ENCODE measurements at places on chromosomes 5 and 9. TPM values are rescaled to one million over a fixed set of nuclear protein-coding genes. Genes with fewer than 3 reads are reported as not detected.

The SH3TC2 gene
- not detected for total RNA-seq

The RGS7BP gene
- total RNA-seq: not detected

GRCh38 chr9:84324811-84325210 is 15.7 kb downstream of the SLC28A3 start:
- H3K36me3 ChIP-seq: no peaks in the 10 kb centered on the region
- no peak overlapping the region for H3K4me3 ChIP-seq
- DNase-seq: no peak
- H3K27ac ChIP-seq: no peak overlapping the region

GRCh38 chr9:3008091-3008490 is 164.2 kb upstream of the PUM3 start:
- no peak for DNase-seq
- H3K27me3 ChIP-seq: no peaks in the 10 kb centered on the region
- no peaks in the 10 kb centered on the region for H3K4me1 ChIP-seq
- no peaks in the 10 kb centered on the region for H3K36me3 ChIP-seq

GRCh38 chr5:102891175-102891574 is 136.1 kb downstream of the PAM start:
- no peak overlapping the region for H3K4me3 ChIP-seq
- no peaks in the 10 kb centered on the region for H3K27me3 ChIP-seq
- no peak for DNase-seq
- H3K36me3 ChIP-seq: no peaks in the 10 kb centered on the region
- H3K27ac ChIP-seq: no peak overlapping the region
- H3K4me1 ChIP-seq: no peaks in the 10 kb centered on the region

GRCh38 chr9:117491491-117491890 is 76.6 kb upstream of the ASTN2 start:
- H3K27ac ChIP-seq: no peak overlapping the region
- H3K27me3 ChIP-seq: no peaks in the 10 kb centered on the region
- H3K36me3 ChIP-seq: no peaks in the 10 kb centered on the region
- no peak for DNase-seq
- H3K4me3 ChIP-seq: no peak overlapping the region

DNA sequence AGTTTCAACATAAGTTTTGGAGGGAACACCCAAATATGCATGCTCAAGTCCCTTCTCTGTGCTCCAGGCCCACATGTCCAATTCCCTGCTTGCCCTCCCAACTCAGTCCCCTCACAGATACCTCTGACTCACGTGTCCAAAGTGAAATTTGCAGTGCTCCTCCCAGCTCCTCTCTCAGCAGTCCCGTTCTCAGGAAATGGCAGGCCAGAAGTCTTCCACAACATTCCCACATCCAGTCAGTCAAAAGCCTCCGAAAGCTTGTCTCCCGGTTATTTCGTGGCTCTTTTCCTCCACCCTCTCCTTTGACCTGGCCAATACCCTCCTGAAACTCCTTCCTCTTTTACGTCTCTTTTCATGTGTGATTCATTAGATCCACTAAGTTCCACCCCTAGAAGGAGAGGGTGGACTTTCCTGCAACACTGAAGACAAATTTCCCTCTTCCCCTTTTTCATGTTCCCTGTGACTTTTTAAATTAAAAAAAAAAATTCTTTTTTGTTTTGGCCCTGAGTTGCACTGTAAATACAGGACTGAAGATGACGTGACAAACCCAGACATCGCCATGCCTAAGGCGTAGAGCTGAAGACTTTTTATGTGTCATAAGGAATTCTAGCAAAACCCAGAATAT is 12.8 kb upstream of the MGAT1 start:
- no peaks in the 10 kb centered on the region for H3K36me3 ChIP-seq
- no peaks in the 10 kb centered on the region for H3K27me3 ChIP-seq
- peaks cover 39% of the 10 kb centered on the region for H3K4me1 ChIP-seq

GRCh38 chr9:7340451-7340850 is 459.1 kb downstream of the DMAC1 start:
- H3K36me3 ChIP-seq: no peaks in the 10 kb centered on the region
- DNase-seq: no peak
- no peak overlapping the region for H3K27ac ChIP-seq
- no peaks in the 10 kb centered on the region for H3K4me1 ChIP-seq
- no peak overlapping the region for H3K4me3 ChIP-seq
- H3K27me3 ChIP-seq: no peaks in the 10 kb centered on the region

DNA sequence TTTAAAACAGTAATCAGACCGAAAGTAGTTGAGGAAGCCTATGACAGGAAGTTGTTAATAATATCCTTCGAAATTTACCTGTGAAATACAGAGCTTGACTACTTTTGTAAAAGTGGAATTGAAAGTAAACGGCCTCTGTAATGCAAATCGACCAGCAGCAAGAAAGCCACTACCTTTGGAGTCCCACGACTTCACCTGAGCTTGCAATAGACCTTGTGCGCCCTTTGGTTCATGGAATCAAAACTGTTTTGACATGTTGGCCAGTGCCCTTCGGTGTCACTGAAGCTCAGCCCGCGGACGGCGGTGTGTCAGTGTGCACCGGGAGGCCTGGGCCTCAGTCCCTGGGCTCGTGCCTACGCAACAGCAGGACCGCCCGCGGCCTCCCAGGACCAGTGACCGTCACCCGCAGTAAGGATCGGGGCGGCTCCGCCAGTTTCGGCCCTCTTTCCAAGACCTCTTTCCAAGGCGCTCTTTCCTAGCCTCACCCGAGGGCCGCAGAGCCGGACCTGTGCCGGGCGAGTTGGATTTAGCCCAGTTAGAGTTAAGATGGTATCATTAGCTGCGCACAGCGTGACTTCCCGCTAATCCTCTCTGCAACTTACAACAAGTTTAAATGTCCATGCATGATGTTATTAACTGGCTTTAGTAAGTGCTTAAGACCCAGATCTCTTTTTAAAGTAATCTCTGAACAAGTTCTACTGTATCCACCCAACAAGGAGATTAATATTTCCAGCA is 223.3 kb downstream of the MEF2C start:
- peaks cover 70% of the 10 kb centered on the region for H3K27me3 ChIP-seq
- H3K4me3 ChIP-seq: no peak overlapping the region
- H3K4me1 ChIP-seq: peaks cover 21% of the 10 kb centered on the region
- H3K27ac ChIP-seq: no peak overlapping the region
- H3K36me3 ChIP-seq: no peaks in the 10 kb centered on the region

DNA sequence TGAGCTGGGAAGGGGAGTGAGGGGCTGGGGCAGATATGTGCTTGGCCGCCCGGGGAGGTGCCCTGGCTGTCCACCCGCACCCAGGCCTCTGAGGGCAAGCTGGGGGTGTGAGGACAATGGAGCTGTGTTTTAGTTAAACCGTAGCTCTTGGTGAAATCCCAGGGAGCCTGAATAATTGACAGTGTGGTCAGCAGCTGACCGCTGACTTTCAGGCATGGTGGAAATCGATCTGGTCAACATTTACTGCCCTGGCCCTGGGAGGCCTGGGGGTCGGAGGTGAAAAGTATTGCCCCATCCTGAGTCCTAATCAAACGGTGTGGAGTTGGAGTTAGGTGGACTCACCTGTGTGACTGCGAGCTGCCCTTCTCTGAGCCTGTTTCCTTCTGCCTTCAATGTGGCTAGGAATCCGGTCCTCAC is 31.2 kb upstream of the CRB2 start:
- H3K27ac ChIP-seq: no peak overlapping the region
- no peaks in the 10 kb centered on the region for H3K36me3 ChIP-seq
- no peak overlapping the region for H3K4me3 ChIP-seq
- H3K27me3 ChIP-seq: no peaks in the 10 kb centered on the region
- peaks cover 68% of the 10 kb centered on the region for H3K4me1 ChIP-seq

GRCh38 chr5:2193142-2193541 is 310.4 kb upstream of the IRX4 start:
- no peaks in the 10 kb centered on the region for H3K27me3 ChIP-seq
- no peak overlapping the region for H3K4me3 ChIP-seq
- no peak overlapping the region for H3K27ac ChIP-seq
- DNase-seq: no peak
- H3K4me1 ChIP-seq: no peaks in the 10 kb centered on the region

DNA sequence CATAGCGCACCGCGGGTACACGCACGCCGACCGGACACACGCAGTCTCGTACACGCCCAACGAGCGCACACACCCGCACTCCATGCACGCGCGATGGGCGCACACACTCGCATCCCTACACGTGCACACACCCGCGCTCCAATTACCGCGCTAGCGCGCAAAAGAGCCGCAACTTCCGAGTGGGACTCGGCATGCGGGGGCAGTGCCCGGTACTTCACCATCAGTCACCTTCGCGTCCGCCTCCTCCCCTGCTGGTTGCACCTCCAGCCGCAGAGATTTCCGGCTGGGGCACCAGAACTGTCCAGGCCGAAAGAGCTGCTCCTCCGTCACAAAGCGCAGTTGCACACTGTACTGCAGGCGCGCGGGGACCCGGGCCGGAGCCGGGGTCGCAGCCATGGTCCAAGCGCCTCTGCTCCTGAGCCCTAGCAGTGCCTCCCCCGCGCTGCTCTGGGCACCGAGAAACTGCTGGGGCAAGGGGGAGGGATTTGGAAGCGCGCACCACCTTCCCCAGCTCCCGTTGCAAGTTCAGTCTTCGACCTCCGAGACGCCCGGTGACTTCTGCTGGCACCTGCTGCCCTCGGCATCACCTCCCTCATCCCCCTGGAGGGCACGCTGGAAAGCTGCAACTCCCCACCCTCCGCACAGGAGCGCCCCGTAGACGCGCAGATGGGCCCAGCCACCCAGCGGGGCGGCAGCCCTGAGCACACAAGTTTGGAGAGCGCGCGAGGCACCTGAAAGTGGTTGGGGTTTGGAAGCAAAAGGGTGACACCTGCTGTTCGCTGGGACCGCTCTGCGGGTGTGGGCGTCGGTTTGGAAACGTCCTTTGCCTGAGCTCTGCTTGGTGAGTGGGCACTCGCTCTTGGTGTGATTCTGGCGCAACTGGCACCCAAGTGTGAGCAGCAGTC is 337.4 kb upstream of the PUM3 start:
- H3K4me3 ChIP-seq: no peak overlapping the region
- H3K36me3 ChIP-seq: no peaks in the 10 kb centered on the region
- H3K27me3 ChIP-seq: peaks cover 31% of the 10 kb centered on the region
- DNase-seq: peak; percentile 4
- peaks cover 6% of the 10 kb centered on the region for H3K4me1 ChIP-seq

DNA sequence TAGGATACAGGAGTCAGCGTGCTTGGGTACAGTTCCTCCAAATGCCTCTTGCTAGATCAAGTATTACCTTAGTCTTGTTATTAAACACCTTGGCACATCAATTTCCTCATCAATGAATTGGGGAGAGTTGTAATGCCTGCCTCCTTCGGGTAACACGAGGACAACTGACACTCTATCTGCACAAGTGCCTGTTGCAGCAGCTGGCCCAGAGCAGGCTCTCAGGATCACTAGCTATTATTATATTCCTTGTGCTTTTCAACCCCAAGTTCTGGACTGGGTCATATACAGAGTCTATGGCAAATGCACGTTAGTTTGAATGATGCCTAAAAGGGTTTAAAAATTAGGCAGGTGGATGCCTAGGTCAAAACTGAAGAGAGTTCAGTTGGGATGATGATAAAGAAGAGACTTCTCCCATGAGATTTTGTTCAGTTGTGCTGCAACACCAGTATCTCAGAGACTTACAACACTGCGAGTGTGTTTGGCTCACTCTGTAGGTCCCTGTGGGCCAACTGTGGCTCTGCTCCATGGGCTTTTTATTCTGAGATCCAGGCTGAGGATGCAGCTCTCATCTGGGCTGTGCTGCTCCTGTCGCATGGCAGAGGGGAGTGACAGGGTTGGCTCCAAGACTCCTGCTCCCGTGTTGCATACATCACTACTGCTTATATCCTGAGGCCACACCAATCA is 41.1 kb upstream of the TEX48 start:
- DNase-seq: no peak
- no peaks in the 10 kb centered on the region for H3K36me3 ChIP-seq
- peaks cover 15% of the 10 kb centered on the region for H3K4me1 ChIP-seq
- peaks cover 10% of the 10 kb centered on the region for H3K27me3 ChIP-seq
- no peak overlapping the region for H3K4me3 ChIP-seq

- no peak overlapping the region for H3K4me3 ChIP-seq
- no peaks in the 10 kb centered on the region for H3K27me3 ChIP-seq
- no peaks in the 10 kb centered on the region for H3K4me1 ChIP-seq
- no peaks in the 10 kb centered on the region for H3K36me3 ChIP-seq
- H3K27ac ChIP-seq: no peak overlapping the region
- no peak for DNase-seq
These were observed 137.4 kb upstream of the PRR16 start for GRCh38 chr5:120326651-120327050.

GRCh38 chr5:10700516-10700915 is 60.5 kb downstream of the DAP start:
- DNase-seq: no peak
- no peaks in the 10 kb centered on the region for H3K27me3 ChIP-seq
- H3K27ac ChIP-seq: no peak overlapping the region
- peaks cover 20% of the 10 kb centered on the region for H3K4me1 ChIP-seq
- H3K36me3 ChIP-seq: peaks cover 1% of the 10 kb centered on the region

GRCh38 chr9:86176468-86176867 is 77.1 kb upstream of the GOLM1 start:
- no peak overlapping the region for H3K27ac ChIP-seq
- no peak overlapping the region for H3K4me3 ChIP-seq
- no peaks in the 10 kb centered on the region for H3K4me1 ChIP-seq

DNA sequence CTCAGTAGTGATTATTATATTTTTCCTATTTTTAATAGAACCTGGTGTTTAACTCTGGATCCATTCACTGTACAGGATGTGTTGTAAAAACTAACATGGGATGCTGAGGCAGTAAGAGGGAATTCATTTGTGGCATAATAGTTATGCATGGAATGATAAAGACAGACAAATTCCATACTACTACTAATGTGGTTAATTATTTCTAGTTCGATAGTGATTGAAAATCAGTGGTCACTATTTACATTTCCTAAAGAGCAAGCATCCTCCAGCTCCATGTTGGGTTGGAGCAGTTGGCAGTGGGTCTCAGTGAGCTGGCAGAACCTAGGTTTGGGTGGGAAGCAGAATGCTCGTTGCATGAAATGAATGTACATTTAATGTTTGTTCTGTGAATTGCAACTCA is 122.6 kb downstream of the SAXO1 start:
- H3K27me3 ChIP-seq: no peaks in the 10 kb centered on the region
- no peak overlapping the region for H3K4me3 ChIP-seq
- H3K27ac ChIP-seq: no peak overlapping the region
- no peaks in the 10 kb centered on the region for H3K36me3 ChIP-seq
- H3K4me1 ChIP-seq: no peaks in the 10 kb centered on the region
- DNase-seq: no peak

- H3K4me3 ChIP-seq: no peak overlapping the region
- no peak for DNase-seq
- H3K27me3 ChIP-seq: no peaks in the 10 kb centered on the region
- H3K27ac ChIP-seq: no peak overlapping the region
- no peaks in the 10 kb centered on the region for H3K36me3 ChIP-seq
These were observed 25.8 kb upstream of the KIF12 start for GRCh38 chr9:114124666-114125475.

DNA sequence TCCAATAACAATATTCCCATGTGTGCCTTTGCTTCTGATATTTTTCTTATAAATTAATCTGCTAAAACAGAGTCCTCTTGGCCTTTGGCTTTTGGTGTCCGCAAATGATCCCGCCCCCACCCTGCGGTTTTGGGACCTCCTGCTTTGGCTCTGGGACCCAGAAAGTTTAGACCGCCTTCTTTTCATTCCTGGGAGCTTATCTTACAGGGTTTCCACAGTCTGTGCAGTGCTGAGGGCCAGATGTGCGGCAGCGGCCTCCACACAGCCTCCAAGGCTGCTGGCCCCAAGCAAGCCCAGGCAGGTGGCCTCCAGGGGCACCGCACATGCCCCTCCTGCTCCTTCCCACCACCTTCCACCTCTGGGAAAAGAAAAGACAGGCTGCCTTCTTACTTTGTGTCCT is 191.5 kb downstream of the ERCC6L2 start:
- H3K4me3 ChIP-seq: no peak overlapping the region
- H3K36me3 ChIP-seq: no peaks in the 10 kb centered on the region
- H3K4me1 ChIP-seq: no peaks in the 10 kb centered on the region
- no peak overlapping the region for H3K27ac ChIP-seq
- DNase-seq: no peak
